ENCODE measurements at places on chromosomes 12 and 14.

GRCh38 chr12:58309806-58310205, 368.4 kb downstream of the ATP23 start:
- no peak for DNase-seq

DNA sequence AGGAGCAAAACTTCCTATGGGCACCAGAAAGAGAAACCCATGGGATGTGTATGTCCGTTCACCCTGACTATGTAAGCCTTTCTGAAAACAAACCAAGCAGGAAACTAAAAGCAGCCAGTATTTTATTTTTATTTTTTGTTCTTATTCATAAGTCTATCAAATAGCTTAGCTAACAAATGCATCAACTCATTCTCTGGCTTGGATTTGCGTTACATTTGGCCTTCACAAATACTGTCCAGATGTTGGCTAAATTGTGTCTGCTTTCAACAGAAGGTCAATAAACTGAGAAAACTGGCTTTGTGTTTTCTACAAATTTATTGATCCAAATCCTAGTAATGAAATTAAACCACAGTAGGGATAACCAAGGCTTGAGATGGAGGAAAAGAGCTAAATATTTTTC, 379.0 kb downstream of the NOVA1 start:
- no peak for DNase-seq

DNA sequence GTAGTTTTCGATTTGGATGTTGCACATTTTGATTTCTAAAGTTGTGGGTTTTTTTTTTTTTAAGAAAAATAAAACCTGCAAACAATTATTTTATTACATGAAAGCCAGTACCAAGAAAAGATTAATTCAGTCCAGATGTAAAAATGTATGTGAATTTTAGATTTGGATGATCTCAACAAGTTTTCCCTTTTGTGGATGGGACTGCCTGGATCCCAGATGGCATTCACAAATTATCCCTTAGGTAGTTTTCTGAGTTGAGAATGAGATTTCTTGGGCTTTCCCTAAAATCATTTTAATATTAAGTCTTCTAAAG, 2.8 kb downstream of the FRMD6 start:
- no peak for DNase-seq

GRCh38 chr12:104630230-104630670, 173.5 kb downstream of the CHST11 start:
- no peak for DNase-seq

GRCh38 chr14:104247336-104248202, 109.2 kb downstream of the KIF26A start:
- no peak for DNase-seq

DNA sequence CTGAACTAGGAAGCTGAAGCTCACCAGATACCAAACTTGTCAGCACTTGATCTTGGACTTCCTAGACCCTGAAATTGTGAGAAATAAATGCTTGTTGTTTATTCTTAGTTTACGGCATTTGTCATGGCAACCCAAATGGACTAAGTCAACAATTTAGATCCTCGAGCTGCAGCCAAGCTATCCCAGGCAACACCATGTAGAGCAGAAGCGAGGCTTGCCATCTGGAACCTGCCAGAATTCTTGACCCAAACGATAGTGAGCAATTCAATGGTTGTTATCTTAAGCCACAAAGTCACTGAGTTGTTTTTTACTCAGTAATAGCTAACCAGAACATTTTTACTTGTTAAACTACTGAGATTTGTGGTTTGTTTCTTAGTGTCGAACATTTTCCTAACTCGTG, 458.5 kb upstream of the FLRT2 start:
- DNase-seq, result no peak

DNA sequence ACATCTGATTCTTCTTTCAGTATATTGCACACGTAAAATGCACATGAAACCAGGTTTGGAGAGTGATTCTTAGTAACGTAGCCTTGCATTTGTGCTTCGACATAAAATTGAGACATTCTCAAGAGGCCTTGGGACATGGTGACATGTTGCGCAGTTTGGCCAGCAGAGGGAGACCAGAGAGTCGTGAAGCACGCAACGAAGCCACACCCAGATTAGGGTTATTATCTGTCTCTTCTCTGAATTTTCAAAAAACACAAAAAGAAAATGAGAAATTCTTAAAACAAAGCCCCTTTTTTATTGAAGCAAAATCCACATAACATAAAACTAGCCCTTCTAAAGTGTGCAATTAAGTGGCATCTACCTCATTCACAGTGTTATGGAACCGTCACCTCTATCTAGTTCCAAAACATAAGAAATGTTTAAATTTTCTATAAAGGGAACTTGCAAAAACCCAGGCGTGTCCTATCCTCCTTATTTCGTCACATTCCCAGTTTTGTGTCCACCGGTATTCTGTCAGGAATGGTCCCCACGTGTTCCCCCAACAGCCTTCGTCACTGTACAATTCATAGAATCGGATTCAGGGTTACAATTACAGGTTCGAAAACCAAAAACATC, 108.8 kb upstream of the ATF7IP start:
- peak; percentile 76 for DNase-seq

GRCh38 chr12:51823875-51824565, 24.5 kb downstream of the FIGNL2 start:
- DNase-seq, result peak; percentile 32

DNA sequence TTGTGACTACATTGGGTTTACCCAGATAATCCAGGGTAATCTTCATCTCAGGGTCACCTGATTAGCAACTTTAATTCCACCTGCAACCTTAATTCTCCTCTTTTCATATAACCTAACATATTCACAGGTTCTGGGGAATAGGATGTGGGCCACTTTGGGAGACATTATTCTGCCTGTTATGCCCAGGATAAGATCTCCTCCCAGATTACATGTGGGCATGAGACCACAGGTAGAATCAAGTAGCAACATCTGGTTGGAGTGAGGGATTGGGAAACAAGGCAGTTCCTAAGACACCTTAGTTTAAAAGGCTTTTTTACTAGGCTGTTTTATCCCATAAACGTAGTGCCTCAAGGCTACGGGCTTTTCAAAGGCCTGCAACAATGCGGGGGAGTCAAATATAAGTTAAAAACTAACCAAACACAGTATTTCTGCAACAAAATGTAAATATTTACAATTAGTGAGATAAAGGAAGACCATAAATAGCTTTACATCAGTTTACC, 181.5 kb downstream of the FOXA1 start:
- no peak for DNase-seq

- DNase-seq, result peak; percentile 95
Measured at GRCh38 chr12:18171571-18171970, 81.6 kb upstream of the RERGL start.

DNA sequence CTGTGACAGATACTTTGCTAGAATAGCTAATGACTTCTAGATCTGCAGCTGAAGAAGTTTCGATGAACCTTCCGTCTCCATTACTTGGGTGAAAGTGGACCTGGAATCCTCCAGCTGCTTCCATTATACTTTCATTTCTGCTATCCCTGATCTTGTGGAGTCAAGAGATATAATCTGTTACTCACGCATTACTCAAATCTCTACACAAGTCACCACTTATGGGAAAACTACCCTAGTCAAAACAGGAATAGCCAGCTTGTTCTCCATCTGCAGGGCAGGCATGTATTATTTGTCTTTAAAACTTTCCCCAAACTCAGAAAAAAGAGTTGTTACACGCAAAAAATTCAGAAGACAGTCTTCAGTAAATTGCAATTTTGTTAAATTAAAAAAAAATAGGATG, 2.8 kb upstream of the KTN1 start:
- no peak for DNase-seq

DNA sequence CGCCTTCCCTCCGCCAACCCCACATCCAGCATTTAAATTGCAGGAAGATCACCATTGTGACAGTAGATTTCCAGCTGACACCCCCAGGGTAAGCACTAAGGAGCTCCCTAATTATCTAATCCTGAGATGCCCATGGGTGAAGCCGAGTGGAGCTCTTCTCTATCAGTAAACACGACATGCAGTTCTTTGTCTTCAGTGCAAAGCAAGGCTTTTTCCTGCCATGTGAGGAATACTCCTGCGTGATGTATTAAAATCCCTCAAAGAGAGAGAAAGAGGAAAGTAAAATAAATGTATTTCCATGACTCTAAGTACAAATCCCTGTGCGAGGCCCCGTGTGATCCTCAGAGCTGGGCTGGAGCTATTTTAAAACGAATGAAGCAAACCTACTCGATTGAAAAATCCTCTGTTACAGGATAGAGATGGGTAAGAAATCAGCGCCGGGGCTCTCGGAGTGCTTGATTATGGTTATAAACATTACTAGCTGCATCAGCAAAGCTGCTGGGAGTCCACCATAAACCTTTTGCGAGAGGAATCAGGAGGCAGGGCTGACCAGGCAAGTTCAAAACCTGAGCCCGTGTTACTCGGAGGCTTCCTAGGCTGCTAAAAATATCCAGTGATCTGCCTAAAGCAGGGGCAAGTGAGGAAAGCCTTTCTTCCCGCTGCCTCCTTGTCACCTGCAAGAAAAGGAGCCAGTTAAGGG, 61.5 kb downstream of the MAP1LC3B2 start:
- no peak for DNase-seq

DNA sequence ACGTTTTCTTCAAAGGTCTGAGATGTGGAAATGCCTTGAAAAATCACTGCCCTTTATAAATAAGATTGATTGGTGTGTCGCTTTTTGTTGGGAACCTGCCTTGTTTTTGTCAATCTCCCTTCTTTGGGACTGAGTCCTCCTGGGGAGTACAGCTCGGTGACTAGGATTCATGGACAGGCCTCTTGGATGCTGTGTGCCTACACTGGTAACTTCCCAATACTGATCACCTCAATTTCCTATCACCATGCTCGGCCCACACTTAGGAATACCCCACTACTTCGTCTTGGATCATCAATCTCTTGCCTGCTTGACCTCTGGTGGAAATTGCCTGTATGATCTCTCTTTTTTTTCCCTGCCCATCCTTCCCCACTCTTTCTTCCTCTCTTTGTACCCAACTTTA, 34.2 kb downstream of the NTN4 start:
- DNase-seq, result no peak

- DNase-seq, result no peak
Measured at GRCh38 chr12:50625029-50625925, 120.5 kb downstream of the DIP2B start.

DNA sequence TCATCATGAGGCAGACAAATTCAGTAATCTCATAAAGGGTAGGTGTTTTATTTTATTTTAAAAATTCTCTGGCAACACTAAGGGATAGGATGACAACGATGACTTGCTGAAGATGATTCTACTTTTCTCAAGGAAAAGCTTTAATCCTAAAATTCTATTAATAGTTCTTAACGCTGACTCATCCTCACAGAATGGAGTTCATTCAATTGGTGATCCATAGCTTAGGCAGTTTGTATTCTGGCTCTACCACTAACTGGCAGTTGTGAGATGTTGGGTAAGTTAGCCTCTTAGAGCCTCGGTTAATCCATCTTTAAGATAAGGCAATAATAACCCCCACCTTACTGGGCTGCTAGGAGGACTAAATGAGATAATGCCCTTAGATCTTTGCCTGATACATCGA, 116.3 kb downstream of the RTN1 start:
- DNase-seq, result no peak

- DNase-seq, result no peak
Measured at GRCh38 chr12:57744194-57744776, 554 bp upstream of the TSPAN31 start.

- DNase-seq, result no peak
Measured at GRCh38 chr12:5586201-5586600, 154.3 kb downstream of the NTF3 start.

GRCh38 chr12:873954-874353, 75.5 kb downstream of the RAD52 start:
- DNase-seq, result no peak

DNA sequence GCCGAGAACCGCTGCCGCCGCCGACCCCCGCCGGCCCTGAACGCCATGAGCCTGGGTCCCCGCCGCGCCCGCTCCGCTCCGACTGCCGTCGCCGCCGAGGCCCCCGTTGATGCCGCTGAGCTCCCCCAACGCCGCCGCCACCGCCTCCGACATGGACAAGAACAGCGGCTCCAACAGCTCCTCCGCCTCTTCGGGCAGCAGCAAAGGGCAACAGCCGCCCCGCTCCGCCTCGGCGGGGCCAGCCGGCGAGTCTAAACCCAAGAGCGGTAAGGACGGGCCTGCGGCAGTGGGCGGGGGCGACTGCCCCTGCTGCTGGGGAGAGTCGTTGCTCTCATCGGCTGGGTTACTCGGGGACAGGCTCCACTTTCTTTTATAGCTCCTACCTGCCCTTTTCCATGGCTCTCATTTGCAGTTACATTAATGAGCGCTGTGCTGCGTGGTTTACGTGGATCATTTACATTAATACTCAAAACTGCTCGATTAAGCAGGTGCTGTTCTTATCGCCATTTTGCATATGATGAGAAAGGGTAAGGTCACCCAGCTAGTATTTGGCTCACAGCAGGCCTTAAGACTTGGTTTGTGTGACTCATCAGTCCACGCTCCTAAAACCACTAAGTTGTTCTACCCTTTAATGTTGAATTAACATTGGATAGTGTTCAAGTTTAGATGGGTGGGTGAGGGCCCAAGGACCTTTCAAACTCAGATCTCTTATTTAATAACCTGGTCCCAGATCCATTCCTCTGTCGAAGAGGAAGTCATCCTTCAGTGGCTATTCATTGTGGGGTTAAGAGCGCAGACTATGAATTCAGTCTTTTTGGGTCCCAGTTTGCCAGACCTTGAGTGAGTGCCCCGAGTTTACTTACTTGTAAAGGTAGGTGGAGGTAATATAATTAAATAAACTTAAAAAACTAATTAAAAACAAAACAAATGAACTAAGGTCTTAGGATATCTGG, 823 bp downstream of the RNF10 start:
- DNase-seq, result no peak

DNA sequence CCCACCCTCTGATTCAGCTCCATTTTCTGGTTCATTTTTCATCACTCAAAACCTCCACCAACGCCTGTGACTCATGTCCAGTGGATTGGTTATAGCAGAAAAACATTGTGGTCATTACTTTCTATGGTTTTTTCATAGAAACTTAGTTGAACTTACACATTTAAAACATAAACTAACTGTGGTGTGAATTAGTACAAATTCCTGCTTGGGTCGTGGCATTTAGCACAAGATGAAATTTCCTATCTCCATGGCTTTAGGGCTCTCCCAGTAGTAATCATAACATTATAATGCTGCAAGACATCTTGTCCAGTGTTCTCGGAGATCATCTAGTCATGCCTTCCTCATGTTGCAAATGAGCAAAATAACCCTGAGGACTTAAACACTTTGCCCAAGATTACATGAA, 7.1 kb downstream of the RNASE7 start:
- no peak for DNase-seq

GRCh38 chr12:125198652-125199051, 133.4 kb downstream of the AACS start:
- DNase-seq, result no peak

- no peak for DNase-seq
Measured at GRCh38 chr14:61494018-61494417, 172.6 kb downstream of the PRKCH start.

- DNase-seq, result peak; percentile 56
Measured at GRCh38 chr12:14399871-14400270, 34.4 kb downstream of the ATF7IP start.

- peak; percentile 85 for DNase-seq
Measured at GRCh38 chr14:54718046-54718445, 151.1 kb downstream of the SAMD4A start.
